ENCODE measurements at places on chromosomes 13 and 19.

DNA sequence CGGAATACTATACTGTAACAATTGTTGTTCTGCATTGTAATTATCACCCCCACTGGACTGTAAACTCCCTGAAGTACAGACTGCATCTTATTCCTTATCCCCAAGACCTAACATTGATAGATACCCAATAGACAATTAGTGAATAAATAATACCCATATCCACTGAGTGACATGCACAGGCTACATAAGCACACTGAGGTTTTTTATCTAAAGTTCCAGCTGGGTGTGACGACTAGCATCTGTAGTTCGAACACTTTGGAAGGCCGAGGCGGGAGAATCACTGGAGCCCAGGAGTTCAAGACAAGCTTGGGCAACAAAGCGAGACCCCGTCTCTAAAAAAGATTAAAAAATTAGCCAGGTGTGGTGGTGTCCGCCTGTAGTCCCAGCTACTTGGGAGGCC, 2.5 kb downstream of the KPNA3 start:
- no peak for DNase-seq

DNA sequence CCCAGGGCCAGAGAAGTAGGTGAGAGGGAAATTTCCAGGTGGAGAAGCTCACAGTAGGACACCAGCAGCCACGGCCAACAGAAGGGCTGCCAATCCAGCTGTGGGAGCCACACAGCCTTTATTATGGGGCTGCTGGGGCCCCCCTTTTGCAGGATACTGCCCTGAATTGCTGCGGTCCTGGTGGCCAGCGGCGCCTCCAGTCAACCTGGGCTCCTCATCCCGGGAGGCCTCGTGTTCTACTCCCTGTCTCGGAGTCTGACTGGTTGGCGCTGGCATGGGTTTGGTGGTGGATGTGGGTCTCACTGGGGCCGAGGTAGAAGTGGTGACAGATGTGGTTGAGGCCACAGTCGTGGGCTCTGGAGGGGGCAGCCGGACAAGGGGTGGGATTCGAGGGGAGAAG, 4.1 kb downstream of the LYPD3 start:
- DNase-seq, result no peak

- DNase-seq, result no peak
Measured at GRCh38 chr19:7255119-7255518, 39.1 kb downstream of the INSR start.

- no peak for DNase-seq
Measured at GRCh38 chr13:41961466-41961760, 504 bp upstream of the VWA8 start.

DNA sequence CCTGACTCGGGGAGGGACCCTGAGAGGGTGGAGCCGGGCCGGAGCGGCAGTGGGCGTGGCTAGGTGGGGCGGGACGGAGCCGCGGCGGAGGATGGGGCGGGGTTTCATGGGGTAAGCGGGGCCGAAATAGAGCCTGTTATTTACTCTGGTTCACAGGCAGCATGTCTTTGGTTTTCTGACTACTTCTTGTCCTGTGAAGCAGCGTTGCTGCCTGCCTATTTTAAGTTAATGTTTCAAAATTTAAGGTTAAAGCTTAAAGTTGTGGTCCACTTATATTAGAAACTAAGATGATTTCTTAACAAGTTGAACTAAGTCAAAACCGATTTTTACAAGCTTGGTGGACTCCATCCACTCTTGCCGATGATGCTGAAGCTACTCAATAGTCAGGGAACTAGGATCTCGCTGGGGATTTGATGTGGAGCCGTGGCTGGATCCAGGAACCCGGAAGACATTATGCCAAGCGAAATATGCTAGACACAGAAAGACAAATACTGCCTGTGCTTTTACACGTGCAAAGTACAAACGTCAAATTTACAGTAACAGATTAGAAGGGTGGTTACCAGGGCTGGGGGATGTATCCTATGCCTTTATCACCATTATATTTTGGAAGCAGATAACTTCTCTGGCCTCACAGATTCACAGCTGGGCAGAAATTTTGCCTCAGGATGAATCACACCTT, 433 bp upstream of the ZNF616 start:
- no peak for DNase-seq

- no peak for DNase-seq
Measured at GRCh38 chr13:95325485-95325884, 24.2 kb upstream of the ABCC4 start.

- no peak for DNase-seq
Measured at GRCh38 chr13:100715604-100716003, 41.0 kb upstream of the TMTC4 start.

DNA sequence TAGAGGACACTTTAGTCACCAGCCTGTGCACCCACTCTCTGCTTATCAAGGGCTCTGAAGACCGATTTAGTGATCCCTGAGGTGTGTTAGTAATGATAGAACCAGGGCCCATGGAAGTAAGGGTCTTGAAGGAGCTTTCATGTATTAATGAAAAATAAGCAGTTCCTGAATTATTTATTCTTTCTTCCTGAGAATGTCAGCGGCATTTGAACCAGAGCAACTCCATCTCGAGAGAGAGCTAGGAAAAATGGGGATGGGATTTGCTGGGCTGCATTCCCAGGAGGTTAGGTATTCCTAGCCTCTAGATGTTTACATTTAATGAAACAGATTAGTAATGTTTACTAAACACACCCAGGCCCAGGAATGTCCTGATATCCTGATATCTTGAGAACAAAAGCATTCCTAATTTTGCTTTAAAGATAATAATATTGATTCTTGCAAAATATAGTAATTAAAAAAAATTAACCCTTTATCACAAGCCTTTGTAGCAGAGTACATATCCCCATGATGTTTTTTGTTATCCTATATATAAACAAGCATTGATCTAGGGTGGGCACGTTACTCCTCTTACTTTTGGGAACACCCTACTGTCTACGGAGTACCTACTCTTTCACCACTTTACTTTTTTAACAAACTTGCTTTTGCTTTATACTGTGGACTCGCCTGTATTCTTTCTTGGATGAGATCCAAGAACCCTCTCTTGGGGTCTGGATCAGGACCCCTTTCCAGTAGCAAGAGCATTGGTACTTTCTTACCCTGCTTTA, 63.1 kb downstream of the COG3 start:
- DNase-seq, result no peak

DNA sequence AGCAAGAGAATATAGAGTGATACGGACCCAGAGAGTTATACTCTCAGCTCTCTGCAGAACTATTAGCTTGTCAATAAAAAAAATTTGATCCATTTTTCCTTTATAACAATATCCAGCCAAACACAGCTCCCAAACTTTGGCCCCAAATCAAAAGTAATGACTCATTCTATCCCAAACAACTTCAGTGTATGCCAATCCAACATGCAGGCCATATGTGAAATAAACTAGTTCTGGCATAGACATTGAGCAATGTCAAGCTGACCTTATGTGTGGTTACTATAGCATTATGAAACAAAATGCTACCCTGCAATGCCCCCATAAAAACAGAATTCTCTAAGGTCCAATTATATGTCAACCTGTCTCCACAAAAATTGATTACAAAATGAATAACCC, 209.5 kb downstream of the DNAJC15 start:
- peak; percentile 15 for DNase-seq

GRCh38 chr13:112733112-112733511, 43.3 kb downstream of the ATP11A start:
- DNase-seq, result no peak

- DNase-seq, result no peak
Measured at GRCh38 chr19:49469828-49470614, 4.0 kb upstream of the FLT3LG start.

- DNase-seq, result no peak
Measured at GRCh38 chr19:3483226-3483628, at the start of gene SMIM44. TSS of gene SMIM44 (minus strand) at chr19:3483441. CDS start at chr19:3483403, 38 bp downstream.

- no peak for DNase-seq
Measured at GRCh38 chr19:29533578-29534544, 8.1 kb downstream of the VSTM2B start.

GRCh38 chr19:8113017-8113416, 36.4 kb downstream of the FBN3 start:
- DNase-seq, result no peak

DNA sequence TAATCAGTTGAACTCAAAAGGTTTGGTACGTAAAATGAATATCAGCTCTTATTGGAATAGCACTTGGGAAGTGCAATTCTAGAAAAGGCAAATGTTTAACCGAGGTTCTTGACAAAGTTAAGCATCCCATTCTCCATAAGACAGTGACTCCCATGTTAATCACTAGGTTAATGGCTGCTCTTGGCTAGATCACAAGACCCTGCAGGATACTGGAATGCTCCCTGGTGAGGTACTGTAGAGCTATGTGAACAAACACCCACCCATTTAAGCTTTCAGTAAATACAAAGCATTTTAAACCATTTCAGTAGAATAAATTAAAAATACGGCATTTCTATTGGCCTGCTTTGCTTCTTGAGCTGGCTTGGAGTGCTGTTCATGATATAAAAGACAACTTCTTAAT, 56.5 kb downstream of the TDRD3 start:
- DNase-seq, result no peak

- DNase-seq, result no peak
Measured at GRCh38 chr19:33447336-33448158, 74.0 kb downstream of the CEBPG start.

GRCh38 chr13:39370554-39370953, 232.4 kb downstream of the LHFPL6 start:
- DNase-seq, result no peak

DNA sequence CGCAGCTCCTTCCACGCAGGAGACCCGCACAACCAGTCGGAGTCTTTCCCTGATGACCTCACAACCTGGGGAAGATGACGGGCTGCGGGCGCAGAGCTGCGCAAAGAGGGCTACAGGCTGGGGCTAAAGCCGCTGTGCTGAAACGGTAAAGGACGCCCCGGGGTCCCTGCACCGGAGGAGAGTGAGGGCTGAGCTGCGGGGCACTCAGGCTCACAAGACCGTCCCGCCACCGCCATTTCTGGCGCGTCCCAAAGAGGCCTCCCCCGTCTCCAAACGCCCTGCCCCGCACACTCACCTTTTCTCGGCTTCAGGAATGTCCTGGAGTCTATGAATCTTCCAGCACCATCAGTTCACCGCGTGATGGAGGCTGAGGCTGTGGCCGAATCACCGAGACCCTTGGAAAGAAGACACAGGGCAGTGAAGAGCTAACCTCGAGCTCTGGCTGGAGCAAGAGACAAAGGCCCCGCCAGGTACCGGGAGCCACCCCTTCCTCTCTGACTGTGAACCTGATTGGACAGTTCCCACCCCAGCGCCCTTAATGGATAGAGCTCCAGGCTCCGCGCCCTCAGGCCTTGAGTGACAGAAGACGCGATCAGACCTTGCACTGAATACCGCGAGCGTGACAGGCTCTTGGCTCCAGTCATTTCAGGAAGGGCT, 41.8 kb upstream of the ZNF429 start:
- DNase-seq, result no peak

DNA sequence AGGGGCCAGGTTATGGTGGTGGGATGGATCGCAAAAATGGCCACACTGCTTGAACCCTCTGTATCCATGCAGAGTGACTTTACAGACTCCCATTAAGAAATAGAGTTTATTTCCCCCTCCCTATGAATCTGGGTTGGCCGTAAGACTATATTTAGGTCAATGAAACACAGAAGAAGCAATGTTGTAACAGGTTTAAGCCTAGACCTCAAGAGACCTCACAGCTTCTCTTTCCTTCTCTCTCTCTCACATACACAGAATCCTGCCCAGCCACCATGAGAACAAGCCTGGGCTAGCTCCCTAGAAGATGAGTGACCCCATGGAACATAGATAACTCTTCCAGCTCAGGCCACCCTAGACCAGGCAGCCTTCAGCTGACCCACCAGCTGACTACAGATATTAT, 21.0 kb upstream of the FBL start:
- DNase-seq, result no peak

- no peak for DNase-seq
Measured at GRCh38 chr19:3392480-3392879, 26.1 kb downstream of the NFIC start.

GRCh38 chr13:100789025-100789424, 114.4 kb upstream of the TMTC4 start:
- no peak for DNase-seq

DNA sequence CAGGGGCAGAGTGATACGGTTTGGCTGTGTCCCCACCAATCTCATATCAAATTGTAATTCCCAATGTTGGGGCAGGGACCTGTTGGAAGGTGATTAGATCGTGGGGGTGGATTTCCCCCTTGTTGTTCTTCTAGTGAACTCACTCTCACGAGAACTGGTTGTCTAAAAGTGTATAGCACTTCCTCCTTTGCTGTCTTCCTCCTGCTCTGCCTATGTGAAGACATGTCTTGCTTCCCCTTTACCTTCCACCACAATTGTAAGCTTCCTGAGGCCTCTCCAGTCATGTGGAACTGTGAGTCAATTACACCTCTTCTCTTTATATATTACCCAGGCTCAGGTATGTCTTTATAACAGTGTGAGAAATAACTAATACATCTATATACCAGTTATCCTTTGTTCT, 706.4 kb upstream of the KLHL1 start:
- DNase-seq, result no peak

DNA sequence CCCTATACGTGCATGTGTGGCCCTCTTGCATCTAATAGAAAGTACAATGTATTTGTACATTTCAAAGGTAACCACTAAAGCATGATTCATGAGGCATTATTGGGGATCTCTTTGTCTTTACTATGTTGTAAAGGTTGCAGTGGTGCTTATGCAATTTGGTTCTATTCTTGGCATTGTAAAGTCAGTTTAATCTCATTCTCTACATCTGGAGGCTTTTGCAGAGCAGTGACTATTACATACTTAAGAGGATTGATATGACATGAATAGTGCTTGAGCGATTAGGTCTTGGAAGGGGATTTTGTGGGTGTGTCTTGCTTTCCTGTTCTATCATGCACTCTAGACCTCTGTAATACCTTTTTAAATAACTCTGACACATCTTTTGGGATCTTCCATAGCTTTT, 610.0 kb downstream of the EFNB2 start:
- no peak for DNase-seq

DNA sequence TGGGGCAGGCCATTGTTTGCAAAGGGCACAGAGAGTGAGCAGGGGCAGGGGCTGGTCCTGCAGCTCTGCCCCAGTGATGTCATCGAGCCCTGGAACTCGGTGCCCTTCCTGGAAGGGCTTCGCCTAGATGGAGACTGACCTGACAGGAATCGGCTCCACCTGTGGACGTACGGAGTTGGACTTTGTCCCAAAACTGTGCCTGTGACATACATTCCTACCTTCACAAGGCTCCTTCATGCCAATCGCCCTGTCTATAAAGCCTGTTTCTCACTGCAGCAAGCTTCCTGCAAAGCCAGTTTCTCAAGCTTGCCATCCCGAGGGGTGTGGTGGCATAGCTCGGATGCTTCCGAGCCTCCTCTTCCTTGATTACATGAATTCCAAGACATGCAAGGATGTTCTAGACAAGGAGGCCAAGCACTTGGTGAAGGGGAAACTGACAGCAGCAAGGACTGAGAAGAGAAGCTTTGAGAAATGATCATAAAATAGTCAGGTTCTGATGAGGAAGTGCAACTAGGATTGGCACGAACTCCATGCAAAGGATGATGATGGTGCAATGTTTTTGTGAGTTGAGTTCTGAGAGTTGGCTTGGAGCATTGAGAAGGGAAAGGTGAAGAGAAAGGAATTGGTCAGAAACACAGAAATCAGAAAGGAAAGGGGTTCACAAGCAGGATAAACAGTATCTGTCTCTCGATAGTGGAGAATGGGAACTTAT, 73.6 kb upstream of the STK24 start:
- no peak for DNase-seq
